Activated T-cell treated with anti-CD3 and anti-CD28 coated beads, Interleukin-2, amount 50 U/mL, for 24 hours (primary cell): ENCODE measurements at places on chromosomes 1 and 21.

DNA sequence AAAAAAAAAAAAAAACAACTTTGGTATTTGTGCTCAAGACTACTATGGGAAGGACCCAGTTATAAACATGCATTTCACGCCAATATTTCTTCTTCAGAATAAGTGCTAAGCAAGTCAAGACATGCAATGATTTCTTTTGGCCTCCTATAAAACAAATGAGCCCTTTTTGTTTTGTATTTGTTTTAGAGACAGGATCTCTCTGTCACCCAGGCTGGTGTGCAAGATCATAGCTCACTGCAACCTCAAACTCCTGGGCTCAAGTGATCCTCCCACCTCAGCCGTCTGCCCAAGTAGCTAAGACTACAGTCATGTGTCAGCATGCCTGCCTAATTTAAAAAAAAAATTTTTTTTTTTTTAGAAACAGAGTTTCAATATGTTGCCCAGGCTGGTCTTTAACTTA lies 348.7 kb downstream of the PCP4 start:
- no peak for DNase-seq

- DNase-seq: no peak
Observed at GRCh38 chr1:173149887-173150286, 57.2 kb downstream of the TNFSF4 start.

DNA sequence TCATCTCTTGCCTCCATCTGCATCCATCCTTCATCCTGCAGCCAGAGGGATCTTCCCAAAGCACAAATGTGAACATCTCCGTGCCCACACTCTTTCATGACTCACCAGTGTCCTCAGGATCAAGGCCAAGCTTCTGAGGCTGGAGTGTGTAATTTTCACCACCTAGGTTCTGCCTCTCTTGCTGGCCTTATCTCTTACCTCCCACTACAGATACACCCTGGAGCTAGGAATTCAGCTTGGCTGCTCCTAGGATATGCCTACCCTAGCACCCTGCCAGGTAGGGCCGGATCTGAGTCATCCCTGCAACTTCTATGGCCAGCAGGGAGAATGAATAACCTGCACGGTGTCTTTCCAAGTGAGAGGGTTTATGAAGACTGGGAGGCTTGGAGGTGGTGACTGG lies 208.7 kb upstream of the CSF3R start:
- no peak for DNase-seq

- DNase-seq: no peak
Observed at GRCh38 chr1:229694053-229694693, 68.1 kb downstream of the URB2 start.

GRCh38 chr1:161382214-161383019 lies 14.7 kb upstream of the CFAP126 start:
- no peak for DNase-seq

GRCh38 chr1:818618-819291 lies 105.0 kb upstream of the SAMD11 start:
- no peak for DNase-seq

GRCh38 chr1:162946701-162947100 lies 85.7 kb upstream of the CCDC190 start:
- DNase-seq: no peak

DNA sequence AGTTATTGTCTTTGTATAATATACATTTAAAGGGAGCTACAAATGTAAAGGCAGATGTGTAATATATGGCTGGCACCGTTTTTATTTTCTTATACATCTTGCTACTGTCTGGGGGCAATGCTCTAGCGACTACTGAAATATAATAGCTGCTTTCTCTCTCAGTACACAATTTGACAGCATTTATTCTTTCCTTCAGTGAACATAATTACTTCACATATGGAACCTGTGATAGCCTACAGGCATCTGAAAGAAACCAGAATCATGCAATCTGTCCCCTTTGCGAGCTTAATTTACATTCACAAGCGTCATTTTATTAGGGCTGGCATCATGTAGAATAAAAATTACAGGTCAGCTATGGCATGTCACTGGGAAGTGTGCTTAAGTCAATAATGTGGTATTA lies 557.5 kb upstream of the PTBP2 start:
- DNase-seq: no peak

GRCh38 chr1:44834328-44834727 lies 8.7 kb downstream of the PTCH2 start:
- DNase-seq: no peak

- no peak for DNase-seq
Observed at GRCh38 chr1:85615586-85616363, 35.2 kb downstream of the CCN1 start.

DNA sequence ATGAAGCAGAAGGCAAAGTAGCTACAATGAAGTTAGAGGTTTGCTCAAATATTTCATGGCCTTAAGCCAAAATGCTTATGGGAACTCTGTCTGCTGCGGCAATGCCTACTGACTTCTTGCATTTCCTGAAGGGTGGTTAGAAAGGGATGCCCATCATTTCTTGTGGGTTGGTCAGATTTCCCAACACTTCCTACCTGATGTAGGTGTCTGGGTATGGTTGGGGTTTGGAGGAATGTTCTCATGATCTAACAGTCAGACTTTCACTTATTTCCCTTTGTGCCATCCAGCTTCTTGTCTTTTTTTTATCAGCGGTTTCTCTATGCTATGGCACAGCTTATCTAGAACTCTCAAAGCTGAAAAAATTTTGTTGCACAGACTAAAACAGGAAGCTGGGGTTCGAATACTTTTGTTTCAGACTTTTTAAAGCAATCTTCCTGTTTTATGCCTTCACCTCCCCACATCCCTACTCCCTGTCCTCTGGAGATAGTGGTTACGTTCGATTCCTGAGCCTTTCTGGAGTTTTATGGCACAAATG lies 307.7 kb downstream of the USP25 start:
- DNase-seq: no peak
